ENCODE measurements at places on chromosomes 2 and 18.

GRCh38 chr2:71746946-71747501 is 293.7 kb downstream of the DYSF start:
- no peak for DNase-seq

GRCh38 chr2:176149481-176149938 is 1.8 kb upstream of the HOXD4 start:
- no peak for DNase-seq

GRCh38 chr2:146818122-146818521 is 1026.7 kb upstream of the ACVR2A start:
- DNase-seq: no peak

DNA sequence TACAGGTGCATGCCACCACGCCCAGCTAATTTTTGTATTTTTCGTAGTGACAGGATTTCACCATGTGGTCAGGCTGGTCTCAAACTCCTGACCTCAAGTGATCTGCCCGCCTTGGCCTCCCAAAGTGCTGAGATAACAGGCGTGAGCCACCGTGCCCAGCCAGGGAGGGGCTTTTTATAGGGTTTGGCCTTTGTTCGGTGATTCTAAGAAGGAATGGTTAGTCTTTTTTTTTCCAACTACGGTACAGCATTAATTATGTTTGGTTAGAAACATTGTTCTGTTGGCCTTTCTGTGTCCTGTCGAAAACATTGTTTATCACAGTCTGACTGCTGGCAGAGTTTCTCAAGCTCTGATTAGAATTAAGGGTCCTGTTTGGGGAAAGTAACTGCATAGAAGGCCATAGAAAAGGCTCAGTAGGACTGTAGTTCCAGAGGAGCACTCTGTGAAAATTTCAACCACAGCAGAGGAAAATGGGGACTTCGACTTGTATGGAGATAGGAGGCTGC is 19.3 kb upstream of the SMCHD1 start:
- no peak for DNase-seq

- DNase-seq: no peak
These were observed 164.2 kb downstream of the VWC2L start for GRCh38 chr2:214575030-214575429.

GRCh38 chr2:204234879-204235278 is 298.3 kb downstream of the ICOS start:
- no peak for DNase-seq

- no peak for DNase-seq
These were observed 993.1 kb upstream of the TMEFF2 start for GRCh38 chr2:193187816-193188215.

- no peak for DNase-seq
These were observed 18.8 kb upstream of the CCDC195 start for GRCh38 chr2:224734949-224735348.

Data from HepG2 (cell line).